ENCODE measurements at places on chromosomes 2 and 18. TPM values are rescaled to one million over a fixed set of nuclear protein-coding genes. Genes with fewer than 3 reads are reported as not detected.

GRCh38 chr2:216160786-216161185 lies 51.6 kb downstream of the XRCC5 start:
- DNase-seq, result no peak

- DNase-seq, result no peak
These were observed 982 bp downstream of the BMP10 start for GRCh38 chr2:68870215-68870614.

DNA sequence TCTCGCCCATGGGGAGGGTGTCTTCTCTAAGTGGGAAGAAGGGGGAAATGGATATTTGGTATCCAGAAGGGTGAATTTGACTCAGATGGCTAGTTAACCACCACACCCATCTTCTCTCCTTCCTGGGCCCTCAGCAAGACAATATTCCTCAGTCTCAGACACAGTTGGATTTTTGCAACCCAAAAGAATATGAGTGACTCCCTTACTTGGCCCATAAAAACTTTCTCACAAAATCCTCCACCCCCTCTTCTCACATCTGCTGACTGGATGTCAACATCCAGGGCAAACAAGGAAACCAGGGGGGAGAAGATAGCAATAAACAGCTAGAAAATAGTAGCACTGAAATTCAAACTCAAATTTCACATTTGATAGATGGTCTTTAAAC lies 35.3 kb upstream of the GCC2 start:
- no peak for DNase-seq

DNA sequence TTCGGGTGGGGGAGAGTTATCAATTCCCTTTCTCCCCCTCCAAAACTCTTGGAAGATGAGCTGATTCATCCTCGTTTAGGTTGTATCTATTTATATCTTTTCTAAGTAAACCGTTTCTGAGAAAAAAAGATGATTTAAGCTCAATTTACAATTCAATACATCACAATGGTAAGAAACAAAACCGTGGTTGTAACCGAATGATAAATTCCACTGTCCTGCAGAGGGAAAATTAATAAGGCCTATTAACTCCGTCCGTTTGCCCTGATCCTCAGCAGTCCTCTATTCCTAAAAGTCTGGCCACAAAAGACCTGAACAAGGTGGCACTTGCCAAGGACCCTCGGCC lies 286.2 kb downstream of the TCF4 start:
- DNase-seq, result no peak

DNA sequence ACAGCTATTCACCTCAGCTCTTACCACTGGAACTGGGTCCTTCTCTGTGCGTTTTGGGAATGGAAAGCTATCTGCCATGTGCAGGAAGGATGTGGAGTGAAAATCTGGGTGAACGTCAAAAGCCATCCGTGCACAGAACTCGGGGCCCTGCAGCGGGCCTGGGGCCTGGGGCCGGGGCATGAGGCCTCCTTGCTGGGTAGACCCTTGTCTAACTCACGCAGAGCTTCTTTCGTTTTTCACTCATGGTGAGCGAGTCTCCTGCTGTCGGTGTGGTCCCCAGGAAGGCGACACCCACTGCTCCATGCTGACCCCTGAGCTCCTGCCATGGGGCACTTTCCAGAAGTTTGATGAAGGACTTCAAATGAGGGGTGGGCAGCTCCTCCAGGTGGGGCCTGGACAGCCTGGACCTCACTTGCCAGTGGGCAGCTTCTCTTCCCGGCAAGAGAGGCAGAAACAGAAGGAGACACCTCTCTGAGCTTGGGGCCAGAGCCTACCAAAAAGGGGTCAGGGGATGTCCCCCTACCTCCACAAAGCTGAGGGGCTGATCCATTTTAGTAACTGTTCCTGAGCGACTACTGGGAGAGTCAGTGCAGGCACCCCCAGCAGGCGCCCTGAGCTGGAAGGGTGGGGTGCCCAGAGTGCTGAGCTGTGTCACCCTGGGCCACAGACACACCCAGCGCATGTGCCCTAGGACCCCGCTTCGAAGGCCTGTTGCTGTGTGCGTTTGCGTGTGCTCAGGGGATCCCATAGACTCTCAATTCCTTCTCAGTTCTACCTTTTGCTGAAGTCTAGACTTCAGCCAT lies 117.7 kb upstream of the HDAC4 start:
- DNase-seq, result no peak

GRCh38 chr18:64238076-64238475 lies 89.2 kb upstream of the LINC00305 start:
- DNase-seq, result no peak

DNA sequence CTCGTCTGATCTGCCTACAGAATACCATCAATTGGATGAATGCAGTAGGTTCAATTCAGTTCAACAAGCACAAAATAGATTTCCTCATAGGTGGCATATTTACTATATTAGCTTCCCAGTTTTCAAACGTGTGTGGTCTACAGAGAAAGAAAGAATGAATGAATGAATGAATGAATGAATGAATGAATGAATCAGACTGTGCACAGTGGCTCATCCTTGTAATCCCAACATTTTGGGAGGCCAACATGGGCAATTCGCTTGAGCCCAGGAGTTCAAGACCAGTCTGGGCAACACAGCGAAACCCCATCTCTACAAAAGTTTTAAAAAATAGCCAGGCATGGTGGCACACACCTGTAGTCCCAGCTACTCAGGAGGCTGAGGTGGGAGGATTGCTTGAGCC lies 94.9 kb downstream of the TRABD2A start:
- DNase-seq, result no peak

GRCh38 chr2:121103960-121104359 lies 181.0 kb downstream of the TFCP2L1 start:
- no peak for DNase-seq

DNA sequence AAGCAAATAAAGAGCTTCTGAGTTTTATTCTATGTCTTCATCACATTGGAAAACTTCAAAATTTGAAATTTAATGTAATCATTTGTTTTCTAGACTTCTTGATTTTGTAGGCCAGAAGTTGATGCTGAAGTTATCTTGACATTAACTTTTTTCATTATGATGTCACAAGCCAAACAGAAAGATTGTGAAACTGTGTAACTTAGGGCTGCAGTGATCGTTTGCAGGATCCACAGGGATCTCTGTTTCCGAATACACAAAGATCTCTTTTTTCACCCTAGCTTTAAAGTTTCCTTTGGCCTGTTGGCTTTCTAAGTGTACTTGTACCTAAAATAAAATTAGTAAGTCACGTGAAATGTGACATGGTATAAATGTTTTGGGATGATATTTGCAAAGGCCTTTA lies 594.9 kb upstream of the CDH2 start:
- no peak for DNase-seq

DNA sequence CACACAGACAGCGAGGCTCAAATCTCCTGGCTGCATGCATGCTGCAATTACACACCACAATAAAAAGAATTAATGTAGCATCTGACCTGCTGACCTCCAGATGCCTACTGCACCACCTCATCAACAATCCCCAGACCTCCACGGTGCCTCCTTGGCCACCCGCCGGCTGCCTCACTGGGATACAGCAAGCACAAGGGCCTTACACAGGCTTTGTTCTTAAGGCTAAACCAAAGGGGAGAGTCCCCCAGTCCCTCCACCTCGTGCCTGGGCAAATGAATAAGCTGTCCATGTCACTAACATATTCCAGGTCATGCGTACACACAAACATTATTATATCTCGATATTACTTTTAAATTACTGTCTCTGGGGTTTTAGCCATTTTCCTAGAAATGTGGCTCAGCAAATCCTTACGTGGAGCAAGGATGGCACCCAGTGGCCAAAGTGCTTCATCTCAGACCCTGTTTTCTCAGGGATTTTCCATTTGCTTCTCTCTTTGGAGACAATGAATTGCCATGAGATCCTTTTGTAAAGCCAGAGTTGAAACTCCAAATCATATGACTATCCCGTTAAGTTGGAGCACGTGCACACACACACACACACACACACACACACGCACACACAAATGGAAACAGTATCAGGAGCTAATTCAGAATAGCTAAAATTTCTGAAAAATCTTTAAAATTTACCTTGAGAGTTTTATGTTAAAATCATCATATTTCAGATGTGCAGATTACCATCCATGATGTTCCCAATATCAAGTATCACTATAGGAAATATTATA lies 313.8 kb downstream of the PDE11A start:
- no peak for DNase-seq

GRCh38 chr2:25597881-25598280 lies 75.5 kb downstream of the DTNB start:
- no peak for DNase-seq

DNA sequence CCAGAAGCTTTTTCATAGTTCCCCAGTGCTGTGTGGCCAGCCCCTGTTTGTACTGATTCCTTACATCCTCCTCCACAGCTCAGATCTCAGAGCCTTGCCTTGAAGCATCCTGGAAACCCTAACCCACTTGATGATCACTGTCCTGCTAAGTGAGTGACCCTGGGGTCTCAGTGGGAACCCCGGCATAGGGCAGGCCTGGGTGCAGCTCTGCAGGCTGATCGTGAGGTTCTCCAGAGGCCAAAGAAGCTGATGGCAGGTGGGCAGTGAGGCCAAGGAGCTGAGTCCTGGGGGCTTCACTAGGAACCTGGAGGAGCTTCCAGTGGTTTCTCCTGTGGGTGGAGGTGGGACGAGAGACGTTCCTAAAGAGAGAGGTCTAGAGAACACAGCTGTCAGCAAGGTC lies 47.4 kb upstream of the BIN1 start:
- no peak for DNase-seq

GRCh38 chr2:71554028-71554705 lies 100.8 kb downstream of the DYSF start:
- DNase-seq, result no peak

GRCh38 chr2:201343559-201343958 lies 13.6 kb downstream of the FLACC1 start:
- no peak for DNase-seq

DNA sequence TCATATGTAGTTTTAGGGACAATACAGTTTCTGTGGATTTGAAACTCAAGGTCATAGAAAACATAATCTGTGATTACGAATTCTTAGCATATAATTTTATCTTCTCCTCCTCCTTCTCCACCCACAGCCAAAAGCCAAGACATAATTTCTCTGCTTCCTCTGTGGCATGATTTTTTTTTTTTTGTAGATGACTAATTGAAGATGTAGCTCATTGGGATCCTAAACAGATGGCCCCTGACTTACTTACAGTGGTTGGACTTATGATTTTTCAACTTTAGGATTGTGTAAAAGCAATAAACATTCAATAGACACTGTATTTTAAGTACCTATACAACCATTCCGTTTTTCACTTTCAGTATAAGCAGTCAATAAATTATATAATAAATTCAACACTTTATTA lies 42.3 kb downstream of the FSIP2 start:
- no peak for DNase-seq

- peak; percentile 94 for DNase-seq
These were observed at the start of gene RPIA for GRCh38 chr2:88691339-88692183. Gene RPIA (plus strand): TSS chr2:88691673. CDS start chr2:88691699, 26 bp downstream.

DNA sequence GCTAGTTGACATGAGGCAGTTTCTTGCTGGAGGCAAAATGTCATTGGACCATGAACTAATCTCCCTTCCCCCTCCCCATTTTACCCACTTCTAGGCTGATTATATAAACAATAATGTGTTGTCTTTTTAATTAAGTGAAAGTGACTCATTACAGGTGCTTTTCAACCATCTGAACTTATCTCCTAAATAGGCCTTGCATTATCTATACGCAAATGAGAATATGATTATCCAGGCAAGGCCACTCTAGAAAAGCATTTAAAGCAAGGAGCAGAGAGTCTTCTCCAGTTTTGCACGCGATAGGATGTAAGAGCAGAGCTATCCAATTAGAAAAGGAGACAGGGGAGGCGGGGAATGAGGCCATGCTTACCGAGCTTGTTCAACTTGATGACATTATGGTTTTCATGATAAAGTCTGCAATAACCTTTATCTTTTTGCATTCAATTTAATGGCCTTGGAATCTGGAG lies 286.1 kb upstream of the SIX3 start:
- no peak for DNase-seq

GRCh38 chr2:37688771-37689468 lies 17.5 kb upstream of the CDC42EP3 start:
- no peak for DNase-seq

DNA sequence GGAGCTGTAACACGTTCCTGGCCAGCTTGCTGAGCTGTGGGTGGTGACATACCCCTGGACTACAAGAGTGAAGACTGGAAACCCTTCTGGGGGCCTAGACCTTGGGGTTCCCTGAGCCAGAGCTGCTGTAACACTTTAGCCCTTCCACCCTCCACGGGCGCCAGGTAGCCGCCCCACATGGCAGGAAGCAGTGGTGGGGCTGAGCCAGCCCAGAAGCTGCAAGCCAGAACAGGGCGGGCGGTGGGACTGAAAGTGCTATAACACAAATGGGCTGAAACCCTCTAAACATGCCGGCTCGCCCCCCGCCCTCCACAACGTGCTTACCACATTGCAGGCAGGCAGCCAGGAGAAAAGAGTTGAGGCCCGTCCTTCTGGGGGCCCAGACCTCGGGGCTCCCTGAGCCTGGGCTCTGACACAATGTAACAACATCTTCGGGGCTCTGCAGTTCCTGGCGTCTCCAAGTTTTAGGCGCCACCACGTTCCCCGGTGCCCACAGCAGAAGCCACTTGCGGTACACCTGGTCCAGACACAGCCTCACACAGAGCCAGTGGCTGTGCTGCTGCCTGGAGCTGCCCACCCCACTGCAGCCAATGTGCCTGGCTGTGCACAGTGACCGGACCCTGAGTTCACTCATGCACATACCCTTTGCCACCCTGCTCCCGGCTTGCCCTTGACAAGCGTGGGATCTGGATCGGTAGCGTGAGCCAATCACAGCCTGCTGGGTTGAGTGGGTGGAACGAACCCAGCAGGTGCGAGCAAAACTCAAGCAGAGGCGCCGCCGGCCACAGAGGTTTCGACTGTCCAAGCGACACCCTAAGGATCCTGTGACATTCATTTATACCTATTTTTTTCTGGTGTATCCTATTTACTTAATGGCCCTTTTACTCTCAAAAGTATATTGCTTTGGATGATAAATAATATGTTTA lies 127.4 kb upstream of the FHL2 start:
- DNase-seq, result no peak

- DNase-seq, result no peak
These were observed 26.0 kb upstream of the LAPTM4A start for GRCh38 chr2:20077411-20077940.

- no peak for DNase-seq
These were observed 37.1 kb downstream of the RRM2 start for GRCh38 chr2:10159581-10160131.

Gene FEV
- not detected for total RNA-seq

Gene HJURP
- 2.3 TPM for total RNA-seq

Gene LOXL3
- total RNA-seq, result 12.4 TPM

Gene MALT1
- 45.6 TPM for total RNA-seq

Gene LYG2
- not detected for total RNA-seq

Gene GRP
- total RNA-seq, result not detected

Gene CHRND
- not detected for total RNA-seq

Gene FSHR
- not detected for total RNA-seq

Gene INHBB
- 15.8 TPM for total RNA-seq

Data from omental fat pad (tissue), 4 donors.